ENCODE measurements at places on chromosomes 2 and 18.

GRCh38 chr2:132605236-132606180 lies 64.5 kb downstream of the LYPD1 start:
- no peak for DNase-seq

GRCh38 chr2:165796129-165796528 lies 2.1 kb upstream of the GALNT3 start:
- no peak for DNase-seq

- no peak for DNase-seq
These were observed 122.3 kb downstream of the LYPD6B start for GRCh38 chr2:149160701-149161217.

DNA sequence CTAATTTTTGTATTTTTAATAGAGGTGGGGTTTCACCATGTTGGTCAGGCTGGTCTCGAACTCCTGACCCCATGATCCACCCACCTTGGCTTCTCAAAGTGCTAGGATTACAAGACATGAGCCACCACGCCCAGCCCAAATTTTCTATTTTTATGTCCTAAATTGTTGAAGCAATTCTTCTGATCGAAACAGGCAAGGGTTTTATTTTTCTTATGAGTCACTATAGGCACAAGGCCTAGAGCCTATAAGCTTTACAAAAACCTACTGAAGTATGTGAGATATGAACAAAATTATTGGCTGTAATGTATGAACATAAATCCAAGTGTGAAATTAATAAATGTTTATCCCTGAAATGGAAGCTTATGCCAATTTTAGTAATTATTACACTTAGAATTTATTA lies 464.2 kb upstream of the NRP2 start:
- no peak for DNase-seq

DNA sequence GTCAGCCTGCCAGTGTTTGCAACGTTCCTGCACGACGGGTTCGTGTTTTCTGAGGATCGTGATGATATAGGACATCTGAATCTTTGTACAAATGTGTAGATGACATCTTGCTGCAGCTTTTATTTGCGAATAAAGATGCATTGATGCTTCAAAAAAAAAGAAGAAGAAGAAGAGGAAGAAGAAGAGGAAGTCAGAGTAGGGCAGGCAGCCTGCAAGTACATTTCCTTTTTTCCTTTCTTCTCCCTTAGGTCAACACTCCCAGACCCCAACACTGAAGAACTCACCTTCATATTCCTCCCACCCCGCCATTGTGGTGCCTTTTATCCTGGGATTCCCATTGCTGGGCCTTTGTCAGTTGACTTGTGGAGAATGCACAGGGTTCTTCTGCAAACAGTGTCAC lies 91.5 kb downstream of the FHOD3 start:
- no peak for DNase-seq

- no peak for DNase-seq
These were observed 73.2 kb upstream of the BOD1L2 start for GRCh38 chr18:57073501-57074187.

DNA sequence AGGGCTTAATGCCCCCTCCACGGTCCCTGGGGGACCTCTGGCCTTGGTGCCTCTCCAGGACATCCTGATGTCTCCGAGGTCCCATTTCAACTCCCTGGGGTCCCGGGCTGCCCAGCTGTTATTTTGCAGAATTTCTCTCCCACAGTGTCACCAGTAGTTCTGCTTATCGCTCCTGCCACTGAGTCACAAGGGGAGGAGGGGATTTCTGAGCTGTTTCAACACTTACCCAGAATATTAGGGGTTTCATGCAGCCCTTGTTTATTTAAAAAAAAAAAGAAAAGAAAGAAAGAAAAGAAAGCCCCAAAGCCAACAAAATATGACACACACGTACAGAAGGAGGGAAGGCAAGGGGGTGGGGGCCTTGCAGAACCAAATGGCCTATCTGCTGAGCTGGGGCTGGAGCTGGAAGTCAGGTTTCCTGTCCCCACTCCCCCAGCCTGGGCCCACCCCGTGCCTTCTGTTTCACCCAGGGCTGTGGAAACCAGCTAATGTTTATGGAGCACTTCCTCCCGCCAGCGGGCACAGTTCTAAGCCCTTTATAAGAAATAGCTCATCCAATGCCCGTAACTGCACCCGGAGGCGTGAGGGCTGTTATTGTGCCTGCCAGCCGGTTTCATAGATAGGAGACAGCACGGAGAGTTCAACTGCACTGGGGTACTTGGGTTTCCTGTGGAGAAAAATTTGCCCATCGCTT lies 8.4 kb upstream of the ARID5A start:
- no peak for DNase-seq

GRCh38 chr2:25305775-25306174 lies 36.0 kb downstream of the DNMT3A start:
- no peak for DNase-seq

DNA sequence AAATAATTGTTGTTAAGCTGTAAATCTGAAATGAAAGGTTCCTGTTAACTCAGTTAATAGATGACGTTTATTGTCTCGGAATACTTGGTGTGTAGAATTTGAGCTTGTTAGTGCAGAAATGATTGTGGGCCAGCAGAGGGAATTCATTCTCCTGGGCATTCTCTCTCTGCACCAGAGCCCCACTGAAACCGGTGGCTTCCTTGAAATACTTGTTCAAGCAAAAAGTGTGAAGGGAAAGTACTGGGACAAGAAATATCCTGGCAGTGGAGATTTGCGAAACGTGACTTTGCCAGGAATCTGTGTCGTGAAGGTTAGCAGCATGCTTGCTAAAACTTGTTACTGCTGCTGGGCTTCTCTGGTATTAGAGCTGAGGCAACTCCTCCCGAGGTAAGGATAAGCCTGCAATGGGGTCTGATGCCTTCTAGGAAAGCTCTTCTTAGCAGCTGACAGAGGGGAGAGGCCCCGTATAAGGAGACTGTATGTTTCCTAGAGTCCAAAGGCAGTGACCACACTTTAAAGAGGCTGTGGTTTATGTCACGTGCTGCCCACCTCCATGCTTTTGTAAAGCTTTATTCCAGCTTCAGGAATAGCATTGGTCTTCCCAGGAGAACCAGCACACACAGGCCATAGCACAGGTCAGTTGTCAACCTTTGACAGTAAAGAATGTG lies 2.0 kb downstream of the ITGA6 start:
- no peak for DNase-seq
